NCI-H446 (cell line): ENCODE measurements at places on chromosomes 3 and 15.

- DNase-seq, result peak; percentile 32
Measured at GRCh38 chr3:143291836-143292447, 172.4 kb downstream of the CHST2 start.

- no peak for DNase-seq
Measured at GRCh38 chr3:196654006-196654734, 14.7 kb downstream of the NRROS start.

GRCh38 chr3:187794731-187795130 lies 49.5 kb upstream of the BCL6 start:
- DNase-seq, result no peak

- DNase-seq, result no peak
Measured at GRCh38 chr15:33125894-33126537, 68.5 kb downstream of the FMN1 start.

- no peak for DNase-seq
Measured at GRCh38 chr15:37824717-37825382, 109.6 kb upstream of the TMCO5A start.

GRCh38 chr15:101193806-101194545 lies 57.9 kb downstream of the CHSY1 start:
- no peak for DNase-seq

DNA sequence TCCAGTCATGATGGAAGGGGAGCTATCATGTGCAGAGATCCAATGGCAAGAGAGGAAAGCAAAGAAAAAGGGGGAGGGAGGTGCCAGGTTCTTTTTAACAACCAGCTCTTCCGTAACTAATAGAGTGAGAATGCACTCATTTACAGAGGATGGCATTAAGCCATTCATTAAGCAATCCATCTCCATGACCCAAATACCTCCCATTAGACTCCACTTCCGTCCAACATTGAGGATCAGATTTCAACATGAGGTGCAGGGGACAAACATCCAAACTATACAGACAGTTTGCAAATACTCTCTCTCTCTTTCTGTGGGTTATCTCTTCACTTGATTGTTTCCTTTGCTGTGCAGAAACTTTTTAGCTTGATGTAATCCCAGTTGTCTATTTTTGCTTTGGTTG lies 21.2 kb downstream of the ZDHHC23 start:
- no peak for DNase-seq

GRCh38 chr3:32614956-32615355 lies 44.3 kb upstream of the DYNC1LI1 start:
- no peak for DNase-seq

- no peak for DNase-seq
Measured at GRCh38 chr3:38988955-38989354, 62.8 kb downstream of the SCN11A start.

- DNase-seq, result no peak
Measured at GRCh38 chr15:101827257-101827656, 15.3 kb downstream of the OR4F15 start.

GRCh38 chr3:55534876-55535275 lies 47.8 kb upstream of the WNT5A start:
- no peak for DNase-seq

- DNase-seq, result no peak
Measured at GRCh38 chr15:29986946-29987345, 95.8 kb upstream of the GOLGA8J start.

GRCh38 chr3:40583691-40584090 lies 58.9 kb downstream of the ZNF621 start:
- no peak for DNase-seq

GRCh38 chr3:108548886-108549285 lies 38.5 kb upstream of the MYH15 start:
- DNase-seq, result no peak
